ENCODE measurements at places on chromosomes 12 and 14.
A peak's percentile ranks its signal among the peaks of the same experiment; 100 is the strongest.

DNA sequence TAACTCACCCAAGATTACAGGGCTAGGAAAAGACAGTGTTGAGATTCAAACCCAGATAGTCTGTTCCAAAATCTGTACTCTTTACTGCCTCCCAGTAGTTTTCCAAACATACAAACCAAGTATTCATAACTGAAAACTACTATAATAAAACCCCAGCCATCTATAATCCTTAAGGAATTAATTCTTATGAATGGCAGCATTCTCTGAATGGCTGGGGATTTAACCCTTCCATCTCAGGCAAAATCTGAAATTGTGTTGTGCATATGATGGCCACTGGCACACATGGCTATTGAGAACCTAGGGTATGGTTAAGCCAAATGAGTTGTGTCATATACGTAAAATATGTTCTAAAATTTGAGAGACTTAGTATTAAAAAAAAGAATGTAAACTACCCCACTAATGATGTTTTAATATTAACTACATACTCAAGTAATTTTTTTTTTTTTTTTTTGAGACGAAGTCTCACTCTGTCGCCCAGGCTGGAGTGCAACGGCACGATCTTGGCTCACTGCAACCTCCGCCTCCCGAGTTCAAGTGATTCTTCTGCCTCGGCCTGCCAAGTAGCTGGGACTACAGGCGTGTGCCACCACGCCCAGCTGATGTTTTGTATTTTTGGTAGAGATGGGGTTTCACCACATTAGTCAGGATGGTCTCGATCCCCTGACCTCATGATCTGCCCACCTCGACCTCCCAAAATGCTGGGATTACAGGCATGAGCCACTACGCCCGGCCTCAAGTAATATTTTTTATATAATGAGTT is 16.7 kb downstream of the PPP1R13B start:
- no peak for DNase-seq

DNA sequence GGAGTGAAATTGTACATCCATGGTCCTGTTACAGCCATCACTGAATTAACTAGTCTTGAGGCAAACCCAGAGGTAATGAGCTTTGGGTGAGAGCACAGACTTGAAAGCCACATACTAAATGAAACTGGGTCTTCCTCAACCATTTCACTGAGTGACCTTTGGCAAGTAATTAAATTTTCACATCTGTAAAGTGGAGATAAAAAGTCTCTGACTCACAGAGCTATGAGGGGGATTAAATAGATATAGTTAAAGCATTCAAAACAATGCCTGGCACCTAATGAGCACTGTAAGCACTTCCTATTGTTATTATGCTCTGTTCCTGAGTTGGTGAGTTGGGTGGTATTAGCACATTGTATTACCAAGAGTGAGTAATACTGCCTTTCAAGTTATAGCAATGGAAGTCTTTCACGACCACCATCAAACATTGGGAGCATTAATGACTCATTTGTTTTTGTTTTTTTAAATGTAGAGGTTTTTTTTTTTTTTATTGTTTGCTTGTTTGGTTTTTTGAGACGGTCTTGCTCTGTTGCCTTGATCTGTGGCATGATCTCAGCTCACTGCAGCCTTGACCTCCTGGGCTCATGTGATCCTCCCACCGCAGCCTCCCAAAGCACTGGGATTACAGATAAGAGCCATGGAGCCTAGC is 12.5 kb upstream of the STRN3 start:
- DNase-seq = no peak

- no peak for DNase-seq
These were observed 90.9 kb downstream of the BMP4 start for GRCh38 chr14:53865711-53866110.

DNA sequence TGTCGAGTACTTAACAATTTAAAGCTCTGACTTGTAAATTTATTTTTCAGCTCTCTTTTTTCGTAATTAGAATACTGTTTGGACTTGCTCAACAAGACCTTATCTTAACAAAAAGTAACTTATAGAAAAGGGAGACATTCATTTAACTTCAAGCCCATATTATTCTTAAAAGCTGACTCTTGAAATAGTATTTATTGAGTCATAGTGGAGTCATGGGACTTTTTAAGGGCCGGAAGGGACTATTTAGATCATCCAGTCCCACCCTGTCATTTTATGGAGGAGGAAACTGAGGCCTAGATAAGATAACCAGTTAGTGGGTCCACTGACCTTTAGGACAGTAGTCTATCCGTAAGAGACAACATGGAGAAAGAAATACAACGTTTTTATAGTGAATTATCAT is 1.5 kb downstream of the RAP1B start:
- no peak for DNase-seq

DNA sequence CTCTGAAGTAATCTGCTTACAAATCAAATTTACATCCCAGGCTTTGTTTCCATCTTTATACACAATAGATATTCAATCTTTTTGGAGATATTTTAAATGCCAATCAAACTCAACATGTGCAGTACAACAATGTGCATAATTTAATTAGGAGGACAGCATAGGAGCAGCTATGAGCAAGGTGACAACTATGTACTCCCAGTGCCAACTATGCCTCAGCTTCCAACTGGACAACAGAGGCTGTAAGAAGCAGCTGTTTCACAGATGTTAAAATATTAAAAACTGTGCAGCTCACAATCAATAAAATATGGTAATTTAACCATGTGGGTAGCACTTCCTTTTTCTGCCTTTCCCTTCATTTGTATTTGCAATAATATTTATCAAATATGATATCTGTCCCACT is 99.9 kb downstream of the ST8SIA1 start:
- peak; percentile 6 for DNase-seq

GRCh38 chr14:75986439-75986765 is 839 bp downstream of the IFT43 start:
- DNase-seq = no peak

DNA sequence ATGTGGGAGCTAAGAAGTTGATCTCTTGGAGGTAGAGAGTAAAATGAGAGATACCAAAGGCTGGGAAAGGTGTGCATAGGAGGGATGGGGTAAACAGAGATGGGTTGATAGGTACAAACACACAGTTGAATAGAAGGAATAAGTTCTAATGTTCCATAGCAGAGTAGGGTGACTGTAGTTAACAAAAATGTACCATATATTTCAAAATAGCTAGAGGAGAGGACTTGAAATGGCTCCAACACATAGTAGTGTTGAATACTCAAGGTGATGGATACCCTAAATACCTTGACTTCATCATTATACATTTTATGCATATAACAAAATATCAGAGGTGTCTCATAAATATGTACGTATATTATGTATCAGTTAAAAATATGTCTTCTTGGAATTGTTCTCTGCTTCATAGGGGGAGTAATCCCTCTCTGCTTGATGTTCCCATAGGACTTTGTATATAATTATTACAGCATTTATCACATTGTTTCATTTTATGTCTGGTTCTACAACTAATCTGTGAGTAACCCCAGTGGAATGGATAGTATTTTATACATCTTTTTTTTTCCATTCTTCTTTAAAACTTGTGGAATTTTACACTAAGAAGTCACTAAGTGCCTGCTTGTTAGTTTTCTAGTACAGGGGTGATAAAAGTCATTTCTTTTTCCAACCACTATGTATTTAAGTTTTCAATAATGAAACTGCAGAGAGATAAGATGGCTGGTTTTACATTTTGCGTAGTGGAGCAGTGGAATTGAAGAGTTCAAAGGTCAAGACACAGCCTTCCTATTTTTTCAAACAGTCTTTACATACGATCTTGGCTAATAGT is 1940.0 kb upstream of the SEL1L start:
- no peak for DNase-seq

DNA sequence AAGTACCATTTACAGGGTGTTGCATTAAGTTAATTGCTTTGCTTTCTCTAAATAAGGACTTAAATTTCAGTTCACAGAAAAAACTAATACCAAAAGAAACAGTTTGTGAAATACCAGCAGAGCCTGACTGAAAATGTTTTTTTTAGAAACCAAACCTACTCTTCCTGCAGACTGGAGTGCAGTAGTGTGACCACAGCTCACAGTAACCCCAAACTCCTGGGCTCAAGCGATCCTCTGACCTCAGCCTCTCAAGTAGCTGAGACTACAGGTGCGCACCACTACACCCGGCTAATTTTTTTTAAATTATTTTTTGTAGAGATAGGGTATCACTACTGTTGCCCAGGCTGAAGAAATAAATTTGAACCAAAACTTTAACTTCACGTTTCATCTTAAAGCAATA is 103.5 kb upstream of the PLEKHA5 start:
- no peak for DNase-seq

GRCh38 chr14:84254290-84254689 is 1275.7 kb upstream of the FLRT2 start:
- DNase-seq = no peak

DNA sequence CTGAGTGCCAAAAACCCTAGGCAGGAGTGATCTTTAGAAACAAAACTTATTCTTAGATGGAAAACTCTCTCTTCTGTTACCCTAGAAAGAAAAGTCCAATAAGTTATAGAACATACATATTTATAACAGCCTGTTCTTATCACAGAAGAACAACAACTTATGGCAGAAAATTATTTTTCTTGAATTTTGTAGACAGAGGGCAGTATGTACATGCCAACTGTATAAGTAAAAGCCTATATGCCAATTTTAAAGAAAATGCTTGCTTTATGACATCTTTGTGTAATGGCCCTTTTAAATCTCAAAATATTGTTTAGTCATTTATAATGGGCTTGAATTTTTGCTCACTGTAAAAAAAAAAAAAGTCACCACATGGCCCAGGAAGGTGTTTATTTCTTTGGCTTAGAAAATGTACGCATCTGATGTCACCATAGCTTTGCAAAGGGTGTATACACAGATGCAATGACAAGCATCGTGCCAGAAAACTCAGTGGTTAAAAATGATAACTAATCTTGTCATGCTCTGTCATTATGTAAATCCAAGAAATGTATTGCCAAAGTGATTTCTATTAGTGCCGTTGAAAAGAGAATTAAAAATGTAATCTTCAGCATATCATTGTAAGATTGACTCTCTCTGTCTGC is 38.3 kb upstream of the GRIP1 start:
- no peak for DNase-seq

DNA sequence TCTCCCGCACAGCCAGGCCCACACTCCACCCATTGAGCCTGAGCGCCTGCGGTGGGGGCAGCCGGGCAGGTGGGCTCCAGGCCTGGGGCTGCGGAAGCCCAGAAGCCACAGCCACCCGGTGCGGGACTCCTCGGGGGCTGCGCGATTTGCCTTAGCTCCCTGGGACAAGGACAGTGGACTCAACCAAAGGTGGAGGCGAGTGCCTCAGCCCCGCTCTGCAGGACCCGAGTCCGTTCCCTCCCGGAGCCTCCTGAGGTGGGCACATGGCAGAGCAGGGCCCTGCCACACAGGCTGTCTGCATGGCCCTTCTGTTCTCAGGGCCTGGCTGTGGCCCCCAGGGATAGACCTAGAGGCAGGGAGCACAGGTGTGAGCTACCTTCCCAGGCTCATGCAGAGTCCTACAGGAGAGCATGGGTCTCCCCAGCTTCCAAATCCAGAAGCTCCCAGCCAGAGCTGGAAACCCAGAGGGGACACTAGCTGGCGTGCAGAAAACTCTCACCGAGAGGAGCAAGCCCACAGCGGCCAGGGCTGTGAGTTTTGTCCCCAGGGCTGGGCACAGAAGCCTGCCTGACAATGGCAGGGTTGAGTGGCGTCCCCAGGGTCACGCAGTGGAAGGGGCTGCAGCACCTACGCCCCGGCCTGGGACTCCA is 22.2 kb upstream of the LRTM2 start:
- no peak for DNase-seq

All from RWPE1 (cell line).